ENCODE measurements at places on chromosomes 5 and 9.

- DNase-seq, result no peak
These were observed 53.0 kb downstream of the DCP2 start for GRCh38 chr5:113029614-113030013.

DNA sequence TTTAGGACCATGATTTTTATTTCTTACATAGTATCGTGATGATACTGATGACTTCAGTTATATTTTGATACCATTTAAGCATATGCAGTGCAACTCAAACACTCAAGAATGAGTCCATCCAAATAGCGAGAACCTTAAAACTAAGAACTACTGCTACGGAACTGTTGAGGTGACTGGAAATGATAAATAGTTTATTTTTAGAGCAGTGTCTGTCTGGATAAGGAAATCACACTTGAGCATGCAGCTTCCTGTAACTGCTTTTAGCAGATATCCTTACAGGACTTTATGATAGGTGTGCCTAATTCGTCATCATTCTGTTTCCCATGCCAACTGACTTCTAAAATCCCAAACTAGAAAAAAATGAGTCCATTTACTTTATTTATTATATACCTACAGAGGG is 85.5 kb downstream of the ADGRV1 start:
- no peak for DNase-seq

- DNase-seq, result no peak
These were observed 254.6 kb downstream of the SMARCA2 start for GRCh38 chr9:2269778-2270177.

GRCh38 chr9:18208166-18209059 is 265.5 kb upstream of the ADAMTSL1 start:
- DNase-seq, result no peak

GRCh38 chr9:136984464-136985026 is 1.8 kb downstream of the LCNL1 start:
- DNase-seq, result no peak

DNA sequence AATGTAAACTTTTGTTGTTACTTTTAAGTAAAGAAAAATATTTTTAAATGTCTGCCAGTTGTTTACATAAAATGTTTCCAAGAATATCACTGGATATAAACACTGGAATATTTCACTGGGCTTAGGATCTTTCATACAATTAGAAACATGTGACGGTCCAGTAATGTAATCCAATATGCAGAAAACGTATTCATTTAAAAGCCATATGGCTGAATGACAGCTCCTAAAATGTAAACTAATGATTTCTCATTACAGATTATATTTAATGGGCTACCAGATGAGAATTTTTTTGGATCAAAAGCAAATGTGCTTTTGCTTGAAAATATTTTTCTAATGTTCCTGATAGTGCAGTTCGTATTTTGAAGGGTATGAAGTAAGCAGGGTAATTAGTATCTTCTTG is 124.3 kb downstream of the TTC39B start:
- DNase-seq, result no peak

DNA sequence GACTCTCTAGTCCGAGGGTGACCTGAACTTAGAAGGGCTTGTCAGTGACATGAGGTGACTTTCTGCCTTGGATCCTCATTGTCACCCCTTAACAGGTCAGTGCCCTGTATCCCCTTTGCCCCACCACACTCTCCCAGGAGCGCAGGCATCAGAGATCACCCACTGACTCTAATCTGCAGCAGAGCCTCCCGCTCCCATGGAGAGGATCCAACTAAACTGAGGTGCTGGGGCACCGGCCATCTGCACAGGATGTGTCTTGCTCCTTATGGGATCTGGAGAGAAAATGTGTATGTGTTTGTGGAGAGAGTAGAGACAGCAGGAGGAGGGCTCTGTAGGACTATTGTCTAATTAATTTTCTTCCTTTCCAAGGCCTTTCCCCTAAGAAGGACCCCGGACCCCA is 213.7 kb downstream of the ROR2 start:
- no peak for DNase-seq

- DNase-seq, result no peak
These were observed 878.9 kb upstream of the WWC1 start for GRCh38 chr5:167412556-167412955.

DNA sequence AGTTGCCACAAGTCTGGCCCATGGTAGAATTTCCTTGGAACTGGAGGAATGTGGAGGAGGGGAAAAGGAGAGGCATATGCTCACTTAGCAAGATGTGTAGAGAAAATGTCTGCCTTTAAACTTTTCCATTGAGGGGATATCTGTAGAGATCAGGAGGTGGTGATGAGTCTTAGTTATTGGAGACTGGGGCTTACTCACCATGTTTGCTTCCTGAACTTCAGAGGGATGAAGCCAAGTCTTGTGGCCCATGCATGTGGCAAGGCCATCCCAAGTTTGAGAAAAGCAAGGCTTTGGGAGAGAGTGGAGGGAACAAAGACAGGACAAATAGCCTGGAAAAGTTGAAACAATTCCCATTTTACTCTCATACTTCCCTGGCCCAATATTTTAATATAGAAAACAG is 124.5 kb downstream of the GDNF start:
- no peak for DNase-seq

GRCh38 chr5:91175708-91176107 is 207.4 kb downstream of the ARRDC3 start:
- no peak for DNase-seq

GRCh38 chr5:67377631-67378030 is 181.0 kb upstream of the CD180 start:
- no peak for DNase-seq

DNA sequence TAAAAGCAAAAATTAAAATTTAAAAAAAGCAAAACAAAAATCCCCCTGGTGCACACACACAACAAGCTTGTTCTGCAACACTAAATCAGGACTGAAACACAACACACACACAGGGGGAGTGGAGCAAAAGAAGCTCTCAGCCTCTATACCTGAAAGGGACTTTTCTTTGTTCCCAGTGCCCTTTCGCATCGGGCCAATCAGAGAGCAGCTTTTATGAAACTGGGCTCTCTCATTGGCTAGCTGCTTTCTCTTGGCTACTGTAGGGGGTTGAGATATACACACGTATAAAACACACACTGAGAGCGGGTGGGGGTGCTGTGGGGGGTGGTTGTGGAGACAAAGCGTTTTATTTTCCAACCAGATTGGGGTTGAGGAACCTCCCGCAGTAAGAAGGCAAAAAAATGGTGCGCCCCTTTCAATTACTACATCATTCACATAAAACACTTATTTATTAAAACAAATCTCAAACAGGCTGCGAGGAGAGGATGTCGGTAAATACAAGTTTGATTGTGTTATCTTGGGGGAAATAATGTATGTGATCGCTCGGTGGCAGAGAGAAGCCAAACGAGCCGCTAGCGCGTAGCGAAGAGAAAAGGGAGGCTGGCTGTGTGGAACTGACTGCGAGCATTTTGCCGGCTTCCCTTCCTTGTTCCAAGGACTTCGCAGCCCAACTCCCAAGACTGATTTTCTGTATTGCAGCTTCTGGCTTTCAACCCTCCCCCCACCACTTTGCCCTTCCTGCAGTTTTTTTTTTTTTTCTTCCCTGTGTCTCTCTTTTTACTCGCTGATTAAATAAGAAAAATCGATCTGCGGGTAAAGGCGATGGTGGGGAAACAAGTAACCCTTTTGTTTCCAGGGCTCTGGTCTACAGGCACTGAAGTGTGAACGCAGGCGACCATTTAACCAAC is 2.5 kb upstream of the ZNF608 start:
- no peak for DNase-seq

- DNase-seq, result no peak
These were observed 485.9 kb downstream of the PSAT1 start for GRCh38 chr9:78782858-78783257.

DNA sequence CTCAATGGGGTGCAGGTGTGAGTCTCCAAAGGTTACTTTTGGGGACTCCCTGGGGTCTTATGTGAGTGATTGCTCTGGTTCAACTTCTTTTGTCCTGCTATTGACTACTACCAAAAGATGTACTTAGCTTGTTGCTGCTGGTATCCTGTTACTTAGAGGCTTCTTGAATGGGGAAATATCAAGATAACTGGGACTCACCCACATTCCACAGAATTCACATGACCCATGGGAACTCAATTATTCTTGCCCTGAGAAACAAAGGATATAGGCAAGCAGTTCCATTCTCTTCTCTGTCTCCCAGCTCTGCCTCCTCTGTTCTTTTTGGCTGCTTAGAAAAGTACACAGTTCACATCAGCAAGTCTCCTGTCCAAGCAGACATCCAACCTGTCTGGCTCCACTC is 105.9 kb downstream of the UNC13B start:
- no peak for DNase-seq

Measured in activated naive CD4-positive, alpha-beta T cell (primary cell).